NCI-H1694 (cell line): ENCODE measurements at places on chromosomes 4 and X.

DNA sequence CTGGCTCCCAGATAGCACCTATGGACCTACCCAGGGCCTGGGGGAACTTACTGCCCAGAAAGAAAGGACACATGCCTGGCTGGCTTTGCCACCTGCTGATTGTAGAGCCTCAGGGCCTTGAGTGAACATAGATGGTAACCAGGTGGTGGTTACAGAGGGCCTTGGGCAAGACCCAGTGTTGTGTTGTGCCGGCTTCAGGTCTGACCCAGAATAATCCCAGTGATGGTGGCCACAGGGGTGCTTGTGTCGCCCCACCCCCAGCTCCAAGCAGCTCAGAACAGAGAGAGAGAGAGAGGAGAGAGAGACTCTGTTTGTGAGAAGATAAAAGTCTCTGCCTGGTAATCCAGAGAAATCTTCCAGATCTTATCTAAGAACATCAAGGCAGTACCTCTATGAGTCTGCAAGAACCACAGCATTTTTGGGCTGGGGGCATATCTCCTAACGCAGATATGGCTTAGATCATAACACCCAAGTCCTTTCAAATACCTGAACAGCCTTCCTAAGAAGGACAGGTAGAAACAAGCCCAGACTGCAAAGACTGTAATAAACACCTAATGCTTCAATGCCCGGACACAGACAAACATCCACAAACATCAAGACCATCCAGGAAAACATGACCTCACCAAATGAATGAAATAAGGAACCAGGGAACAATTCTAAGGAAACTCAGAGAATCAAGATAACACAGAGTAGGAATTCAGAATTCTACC is 16.3 kb upstream of the RP2 start:
- no peak for DNase-seq

GRCh38 chrX:47244676-47245075 is 11.9 kb downstream of the USP11 start:
- DNase-seq: no peak

- no peak for DNase-seq
Measured at GRCh38 chrX:64204701-64205440, 637 bp downstream of the AMER1 start.

DNA sequence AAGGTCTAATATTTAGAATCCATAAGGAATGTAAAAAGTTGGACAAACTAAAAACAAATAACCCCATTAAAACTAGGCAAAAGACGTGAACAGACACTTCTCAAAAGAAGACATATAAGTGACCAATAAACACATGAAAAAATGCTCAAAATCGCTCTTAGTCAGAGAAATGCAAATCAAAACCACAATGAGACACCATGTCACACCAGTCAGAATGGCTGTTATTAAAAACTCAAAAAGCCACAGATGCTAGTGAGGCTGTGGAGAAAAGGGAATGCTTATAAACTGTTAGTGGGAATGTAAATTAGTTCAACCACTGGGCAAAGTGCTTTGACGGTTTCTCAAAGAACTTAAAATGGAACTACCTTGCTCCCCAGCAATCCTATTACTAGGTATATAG is 674.3 kb upstream of the MAGEB2 start:
- no peak for DNase-seq

GRCh38 chr4:21380861-21381260 is 567.7 kb downstream of the KCNIP4 start:
- DNase-seq: no peak

DNA sequence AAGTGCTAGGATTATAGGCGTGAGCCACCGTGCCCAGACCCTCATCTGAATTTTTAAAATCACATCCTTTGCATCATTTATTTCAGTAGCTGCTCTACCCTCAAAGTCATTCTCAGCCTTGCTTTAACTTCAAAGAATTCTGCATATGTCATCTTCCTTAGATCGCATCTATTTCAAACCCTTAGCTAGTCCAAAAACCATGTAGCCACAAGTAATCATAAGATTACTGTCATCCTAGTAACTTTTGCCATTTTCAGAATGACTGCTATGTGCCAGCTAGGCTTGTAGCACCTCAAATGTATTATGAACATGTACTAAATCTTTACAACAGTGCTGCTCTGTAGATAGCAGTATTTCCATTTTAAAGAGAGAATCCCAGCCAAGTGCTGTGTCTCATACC is 45.5 kb upstream of the KLF3 start:
- no peak for DNase-seq

GRCh38 chr4:80425124-80426100 is 89.9 kb downstream of the CFAP299 start:
- no peak for DNase-seq

GRCh38 chr4:25578432-25578831 is 77.2 kb upstream of the SLC34A2 start:
- DNase-seq: no peak

DNA sequence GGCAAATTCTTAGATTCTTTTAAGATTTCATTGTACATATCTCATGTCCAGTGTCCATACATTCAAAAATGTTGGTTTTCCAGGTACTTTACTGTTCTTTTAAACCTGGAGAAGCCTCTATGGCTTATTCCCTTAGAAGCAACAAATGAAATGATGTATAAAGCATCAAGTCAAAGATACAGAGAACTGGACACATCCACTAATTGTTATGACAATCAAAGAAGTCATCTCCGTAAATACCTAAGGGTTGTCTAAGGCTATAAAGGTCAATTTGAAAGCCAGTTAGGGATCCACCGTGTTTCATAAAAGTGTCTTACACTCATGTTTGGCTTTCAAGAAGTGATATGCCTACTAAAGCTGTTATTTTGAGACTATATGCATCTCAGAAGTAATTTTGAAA is 32.4 kb downstream of the UBE2D3 start:
- DNase-seq: no peak

- DNase-seq: no peak
Measured at GRCh38 chr4:95027905-95028618, 270.3 kb downstream of the BMPR1B start.

DNA sequence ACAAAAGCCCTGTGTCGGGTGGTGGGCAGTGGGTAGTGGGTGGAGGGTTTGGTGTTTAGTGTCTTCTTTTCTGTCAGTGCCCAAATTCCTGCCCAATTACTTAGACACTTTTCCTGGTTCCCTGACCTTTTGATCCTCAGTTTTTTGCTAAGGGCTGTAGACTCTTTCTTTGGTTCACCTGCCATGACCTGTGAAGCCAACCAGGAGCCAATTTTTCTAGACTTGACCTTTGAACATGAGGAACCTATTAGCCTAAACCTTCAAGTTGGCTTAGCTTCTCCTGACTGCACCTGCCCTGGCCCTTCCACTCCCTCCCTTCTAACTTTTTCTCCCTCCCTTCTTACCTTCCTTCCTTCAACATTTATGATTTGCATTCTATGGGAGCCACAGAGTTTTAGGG is 94.5 kb downstream of the MID1IP1 start:
- no peak for DNase-seq

DNA sequence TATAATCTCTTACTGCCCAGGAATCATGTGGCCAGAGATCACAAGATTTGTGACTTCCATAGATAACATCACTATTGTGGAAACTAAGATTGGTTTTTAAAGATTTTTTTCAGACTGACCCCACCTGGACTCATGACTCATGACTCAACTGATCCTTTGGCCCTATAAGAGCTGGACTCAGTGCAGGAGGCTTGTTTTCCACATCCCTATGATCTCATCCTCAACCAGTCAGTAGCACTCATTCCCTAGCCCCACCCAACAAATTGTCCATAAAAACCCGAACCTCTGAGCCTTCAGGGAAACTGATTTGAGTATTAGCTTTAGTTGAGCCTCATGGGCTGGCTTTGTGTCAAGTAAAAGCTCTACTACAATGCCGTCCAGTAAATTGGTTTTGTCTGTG is 7.9 kb upstream of the NOCT start:
- no peak for DNase-seq

DNA sequence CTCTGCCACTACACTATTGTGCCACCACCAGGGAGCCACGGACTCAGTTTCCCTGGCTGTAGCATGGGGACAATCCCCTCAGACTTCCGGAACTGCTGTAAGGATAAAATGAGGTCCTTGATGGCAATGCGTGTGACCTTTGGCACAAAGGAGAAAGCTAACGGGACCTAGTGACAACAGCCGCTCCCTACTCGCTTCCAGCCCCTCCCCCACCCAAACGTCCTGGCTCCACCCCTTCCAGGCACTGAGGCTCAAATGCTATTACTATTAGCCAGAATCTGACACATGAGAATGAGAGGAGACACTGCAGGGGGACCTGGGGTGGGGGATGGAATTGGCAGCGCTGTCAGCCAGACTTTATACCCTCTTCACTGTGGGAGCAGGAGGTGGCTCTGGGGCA is 5.4 kb upstream of the DUSP9 start:
- DNase-seq: no peak

DNA sequence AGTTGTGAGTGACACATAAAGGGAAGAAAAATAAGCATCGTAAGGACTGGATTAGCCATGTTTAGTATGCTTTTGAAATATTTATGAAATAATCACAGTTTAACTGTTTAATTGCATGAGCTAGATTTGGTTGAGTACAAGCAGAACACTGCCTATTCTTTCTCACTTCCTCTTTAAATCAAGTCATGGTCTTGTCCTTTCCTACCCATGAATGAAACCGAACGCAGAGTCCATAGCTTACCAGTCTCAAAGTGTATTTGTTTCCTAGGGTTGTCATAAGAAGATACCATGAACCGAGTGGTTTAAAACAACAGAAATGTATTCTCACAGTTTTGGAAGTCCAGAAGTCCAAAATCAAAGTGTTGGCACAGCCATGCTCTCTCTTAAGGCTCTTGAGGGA is 684.0 kb upstream of the MAGEB2 start:
- DNase-seq: no peak

- DNase-seq: no peak
Measured at GRCh38 chrX:68995386-68995779, 166.6 kb downstream of the EFNB1 start.

DNA sequence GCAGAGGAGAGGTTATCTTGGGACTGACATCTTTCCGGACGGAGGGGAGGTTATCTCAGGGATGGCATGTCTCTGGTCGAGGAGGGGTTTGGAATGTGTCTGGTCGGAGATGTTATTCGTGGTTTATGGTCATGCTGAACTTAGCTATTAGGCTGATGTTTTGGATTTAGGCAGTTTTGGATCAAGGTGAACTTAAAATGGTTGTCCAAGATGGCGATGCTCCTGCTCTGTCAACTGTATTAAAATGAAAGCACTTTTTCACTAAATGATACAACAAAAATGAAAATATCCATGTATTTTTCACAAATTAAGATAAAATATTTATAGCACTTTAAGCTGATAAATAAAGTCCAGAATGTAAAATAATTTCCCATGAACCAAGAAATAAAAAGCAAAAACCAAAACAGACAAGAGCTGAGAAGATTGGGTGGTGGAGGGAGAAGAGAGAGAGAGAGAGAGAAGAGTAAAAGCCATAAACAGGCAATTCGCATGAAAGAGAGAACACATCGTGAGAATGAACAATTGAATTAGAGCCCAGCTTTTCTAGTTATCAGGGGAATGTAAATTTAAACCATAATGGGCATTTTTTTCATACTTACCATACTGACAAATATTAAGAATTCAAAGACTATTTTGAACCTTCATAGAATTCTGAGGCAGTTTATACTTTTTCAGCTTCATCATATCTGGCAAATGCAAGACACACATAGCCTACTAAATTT is 2236.0 kb upstream of the AGA start:
- DNase-seq: no peak

GRCh38 chr4:158599765-158600498 is 71.8 kb downstream of the C4orf46 start:
- DNase-seq: no peak

GRCh38 chrX:33128048-33128805 is 83.1 kb downstream of the DMD start:
- DNase-seq: no peak

GRCh38 chrX:53332204-53332603 is 50.8 kb upstream of the IQSEC2 start:
- DNase-seq: no peak

- no peak for DNase-seq
Measured at GRCh38 chr4:82275431-82276331, 98.1 kb downstream of the HNRNPD start.

DNA sequence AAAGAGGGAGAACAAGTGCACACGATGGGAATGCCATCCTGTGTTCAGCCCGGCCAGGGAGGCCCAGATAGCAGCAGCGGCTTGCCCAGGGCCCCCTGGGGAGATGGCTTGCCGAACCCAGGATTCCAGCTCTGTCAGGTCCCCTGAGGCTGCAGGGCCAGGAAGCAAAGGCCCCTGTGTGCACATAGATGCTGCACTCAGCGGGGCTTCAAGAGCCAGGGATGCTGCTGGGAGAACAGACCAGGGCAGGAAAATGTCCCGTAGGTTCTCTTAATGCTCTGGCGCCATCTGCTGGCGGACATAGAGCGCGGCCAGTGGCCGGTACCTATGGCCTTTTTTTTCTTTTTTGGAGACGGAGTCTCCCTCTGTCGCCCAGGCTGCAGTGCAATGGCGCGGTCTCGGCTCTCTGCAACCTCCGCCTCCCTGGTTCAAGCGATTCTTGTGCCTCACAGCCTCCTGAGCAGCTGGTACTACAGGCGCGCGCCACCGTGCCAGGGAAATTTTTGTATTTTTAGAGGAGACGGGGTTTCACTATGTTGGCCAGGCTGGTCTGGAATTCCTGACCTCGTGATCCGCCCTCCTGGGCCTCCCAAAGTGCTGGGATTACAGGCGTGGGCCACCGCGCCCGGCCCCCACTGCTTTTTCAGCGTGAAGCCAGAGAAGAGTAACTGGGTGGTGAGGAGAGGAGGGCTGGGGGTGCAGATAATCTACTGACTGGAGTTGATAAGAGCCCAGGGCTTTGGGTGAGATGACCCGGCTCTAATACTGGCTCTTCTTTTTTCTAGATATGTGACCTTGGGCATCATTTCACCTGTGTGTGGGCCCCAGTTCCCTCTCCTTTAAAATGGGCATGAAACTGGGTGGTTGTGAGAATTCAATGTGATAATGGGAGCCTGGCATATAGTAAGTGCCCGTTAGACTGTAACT is 22.5 kb downstream of the MED28 start:
- peak; percentile 74 for DNase-seq

- DNase-seq: no peak
Measured at GRCh38 chr4:83083925-83084475, 30.5 kb downstream of the PLAC8 start.

DNA sequence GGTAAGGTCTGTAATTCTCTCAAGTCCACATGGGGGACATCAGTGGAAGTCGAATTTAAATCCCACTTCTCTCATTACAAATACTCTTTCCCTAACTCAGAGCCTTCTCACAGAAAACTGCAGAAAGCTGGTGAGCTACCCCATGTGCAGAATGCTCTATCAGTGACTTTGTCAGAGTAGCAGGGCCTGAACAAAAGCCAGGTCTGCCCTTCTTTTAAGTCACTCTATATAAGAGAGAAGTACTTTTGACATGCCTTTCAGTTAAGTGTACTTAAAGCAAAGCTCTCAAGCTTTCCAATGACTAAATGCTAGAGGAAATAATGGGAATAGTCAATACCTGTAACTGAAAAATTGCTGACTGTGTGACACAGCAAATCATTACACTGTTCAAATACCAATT is 323.1 kb downstream of the KCNIP4 start:
- no peak for DNase-seq

DNA sequence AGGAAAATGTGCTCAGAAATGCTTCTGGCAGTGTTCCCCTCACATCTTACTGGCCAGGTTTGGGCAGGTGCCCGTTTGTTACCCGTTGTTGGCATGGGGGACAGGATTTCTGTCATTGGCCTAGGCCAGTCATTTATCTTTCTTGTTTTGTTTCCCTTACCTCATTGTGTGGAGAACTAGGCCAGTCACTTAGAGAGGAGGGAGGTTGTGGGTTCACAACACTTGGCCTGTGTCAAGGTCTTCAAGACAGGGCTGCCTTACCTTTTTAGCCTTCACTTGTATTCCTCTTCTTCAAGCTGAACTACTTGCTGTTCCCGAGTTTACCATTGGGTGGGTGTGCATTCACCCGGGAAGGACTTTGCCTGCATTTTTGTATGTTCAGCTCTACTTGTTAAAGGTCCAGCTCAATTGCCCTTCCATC is 17.7 kb downstream of the SNX25 start:
- no peak for DNase-seq
